A172 (cell line): ENCODE measurements at places on chromosomes 13 and 19. TPM values are rescaled to one million over a fixed set of nuclear protein-coding genes. Genes with fewer than 3 reads are reported as not detected.

OXGR1 gene
- total RNA-seq: not detected in 2 replicates

BEST2 gene
- total RNA-seq: not detected in 2 replicates

OR7C1 gene
- not detected in 2 replicates for total RNA-seq

LYPD3 gene
- 0.43 TPM in 1 of 2 replicates, not detected in the other for total RNA-seq

FPR3 gene
- total RNA-seq: not detected in 2 replicates

TTC9B gene
- 0.29 TPM in 1 of 2 replicates, not detected in the other for total RNA-seq

SELENOV gene
- total RNA-seq: not detected in 2 replicates

FUT1 gene
- total RNA-seq: 0.81 and 0.98 TPM in 2 replicates

SNRPD2 gene
- 260 and 319 TPM in 2 replicates for total RNA-seq

LILRA1 gene
- not detected in 2 replicates for total RNA-seq

KLK15 gene
- total RNA-seq: not detected in 2 replicates

ZNF837 gene
- total RNA-seq: 3.7 and 5.7 TPM in 2 replicates

FSD1 gene
- total RNA-seq: 43.2 and 61.1 TPM in 2 replicates

LIM2 gene
- total RNA-seq: not detected in 2 replicates

POU2F2 gene
- 0.05 TPM in 1 of 2 replicates, not detected in the other for total RNA-seq

PLIN5 gene
- total RNA-seq: not detected in 2 replicates

SYNGR4 gene
- total RNA-seq: not detected in 2 replicates

KCNC3 gene
- total RNA-seq: 0.22 TPM in 1 of 2 replicates, not detected in the other

GPR18 gene
- total RNA-seq: not detected in 2 replicates

SH2D3A gene
- not detected in 2 replicates for total RNA-seq

PRR20D gene
- total RNA-seq: not detected in 2 replicates
